ENCODE measurements at places on chromosomes 16 and 17.

GRCh38 chr16:53646506-53646905, 57.2 kb downstream of the RPGRIP1L start:
- DNase-seq = no peak
- H3K27ac ChIP-seq = no peak overlapping the region
- no peak overlapping the region for H3K4me3 ChIP-seq
- no peaks in the 10 kb centered on the region for H3K27me3 ChIP-seq
- no peaks in the 10 kb centered on the region for H3K36me3 ChIP-seq
- no peaks in the 10 kb centered on the region for H3K4me1 ChIP-seq

DNA sequence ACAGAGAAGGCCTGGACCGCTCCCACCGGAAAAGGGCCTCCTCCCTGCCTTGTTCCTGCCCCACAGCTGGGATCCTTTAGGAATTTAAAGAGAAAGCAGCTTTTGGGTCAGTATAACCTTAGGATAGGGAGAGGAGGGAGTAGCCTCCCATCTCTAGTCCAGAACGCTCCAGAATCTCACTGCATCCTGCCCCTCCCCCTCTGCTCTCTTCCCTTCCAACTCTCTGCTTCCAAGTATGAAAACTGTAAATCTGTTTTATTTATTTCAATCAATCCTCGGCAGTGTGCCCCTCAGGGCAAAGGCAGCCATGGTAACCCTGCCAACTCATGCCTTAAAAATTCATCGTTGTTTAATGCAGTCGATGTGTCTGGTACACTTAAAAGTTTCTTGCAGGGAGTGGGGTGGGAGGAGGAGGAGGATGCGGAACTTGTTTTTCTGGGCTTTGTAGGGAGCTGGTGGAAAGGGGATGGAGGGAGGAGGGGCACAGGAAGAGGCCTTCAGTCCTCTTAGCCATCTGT, 21.2 kb upstream of the MTSS2 start:
- no peak overlapping the region for H3K27ac ChIP-seq
- no peaks in the 10 kb centered on the region for H3K36me3 ChIP-seq
- no peaks in the 10 kb centered on the region for H3K27me3 ChIP-seq
- no peak overlapping the region for H3K4me3 ChIP-seq
- no peaks in the 10 kb centered on the region for H3K4me1 ChIP-seq
- no peak for DNase-seq

GRCh38 chr17:39014044-39014794, 47.0 kb upstream of the FBXO47 start:
- no peaks in the 10 kb centered on the region for H3K36me3 ChIP-seq
- H3K27me3 ChIP-seq = no peaks in the 10 kb centered on the region
- no peak overlapping the region for H3K27ac ChIP-seq
- no peak for DNase-seq
- H3K4me1 ChIP-seq = no peaks in the 10 kb centered on the region

GRCh38 chr17:4438162-4438944, 4.6 kb downstream of the SPNS3 start:
- no peak overlapping the region for H3K4me3 ChIP-seq
- no peak overlapping the region for H3K27ac ChIP-seq
- no peaks in the 10 kb centered on the region for H3K27me3 ChIP-seq
- DNase-seq = no peak

DNA sequence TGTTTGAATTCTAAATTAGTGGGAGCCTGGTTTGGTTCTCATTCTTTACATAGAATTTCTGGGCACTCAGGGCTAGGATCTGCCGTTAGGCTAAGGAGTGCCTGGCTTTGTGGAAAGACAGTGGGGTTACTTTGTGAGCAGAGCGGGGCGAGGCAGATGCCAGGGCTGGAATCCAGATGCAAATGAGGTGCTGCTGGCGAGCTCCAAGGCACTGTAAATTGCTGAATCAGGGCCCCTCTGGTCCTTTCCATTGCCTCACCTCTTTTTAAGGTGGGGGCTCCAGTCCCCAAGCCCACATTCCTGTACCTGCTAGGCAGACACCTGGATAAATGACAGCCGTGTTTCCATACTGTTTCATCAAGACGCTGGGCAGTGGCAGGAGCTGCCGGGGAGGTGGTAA, 33.8 kb downstream of the PIPOX start:
- peaks cover 8% of the 10 kb centered on the region for H3K36me3 ChIP-seq
- H3K4me3 ChIP-seq = no peak overlapping the region
- no peaks in the 10 kb centered on the region for H3K27me3 ChIP-seq
- H3K4me1 ChIP-seq = no peaks in the 10 kb centered on the region
- no peak for DNase-seq
- H3K27ac ChIP-seq = no peak overlapping the region

DNA sequence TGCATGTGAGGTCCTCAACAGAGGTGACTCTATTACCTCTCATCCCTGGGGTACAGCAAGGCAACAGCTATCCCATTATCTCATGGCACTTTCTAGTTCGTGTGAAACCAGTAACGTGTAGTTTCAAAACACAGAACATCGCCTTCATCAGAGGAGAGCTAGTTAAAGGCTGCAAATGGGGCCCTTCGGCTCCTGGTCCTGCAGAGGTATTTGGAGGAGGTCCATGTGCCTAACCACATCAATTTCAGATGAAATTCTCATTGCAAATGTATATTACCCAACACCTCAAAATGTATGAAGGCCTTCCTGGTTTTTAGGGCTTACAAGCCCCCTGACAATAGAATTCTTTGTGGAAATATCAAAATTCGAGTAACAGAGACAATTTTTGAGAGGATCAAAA, 95.7 kb upstream of the PSMD7 start:
- no peaks in the 10 kb centered on the region for H3K27me3 ChIP-seq
- DNase-seq = no peak

All from body of pancreas (tissue), 4 donors.